ENCODE measurements at places on chromosomes 12 and 14.

DNA sequence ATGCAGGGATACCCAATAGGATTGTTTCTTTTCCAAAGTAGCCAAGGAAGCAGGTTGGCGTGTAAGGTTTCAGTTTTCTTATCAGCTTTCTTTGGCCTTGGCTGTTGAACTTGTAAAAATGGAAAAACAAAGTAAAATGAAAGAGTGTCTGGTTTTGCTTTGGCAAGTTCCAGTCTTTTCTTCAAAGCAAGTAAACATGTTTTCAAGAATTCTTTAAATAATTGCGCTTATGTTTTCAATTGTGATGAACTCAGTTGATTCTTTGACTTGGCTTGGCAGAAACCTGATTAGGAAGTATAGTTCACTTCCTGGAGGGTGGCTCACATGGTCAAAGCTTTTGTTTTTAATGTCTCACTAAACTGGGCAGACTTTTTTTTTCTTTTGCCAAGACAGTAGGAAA, 112.2 kb upstream of the USP44 start:
- no peak for DNase-seq

DNA sequence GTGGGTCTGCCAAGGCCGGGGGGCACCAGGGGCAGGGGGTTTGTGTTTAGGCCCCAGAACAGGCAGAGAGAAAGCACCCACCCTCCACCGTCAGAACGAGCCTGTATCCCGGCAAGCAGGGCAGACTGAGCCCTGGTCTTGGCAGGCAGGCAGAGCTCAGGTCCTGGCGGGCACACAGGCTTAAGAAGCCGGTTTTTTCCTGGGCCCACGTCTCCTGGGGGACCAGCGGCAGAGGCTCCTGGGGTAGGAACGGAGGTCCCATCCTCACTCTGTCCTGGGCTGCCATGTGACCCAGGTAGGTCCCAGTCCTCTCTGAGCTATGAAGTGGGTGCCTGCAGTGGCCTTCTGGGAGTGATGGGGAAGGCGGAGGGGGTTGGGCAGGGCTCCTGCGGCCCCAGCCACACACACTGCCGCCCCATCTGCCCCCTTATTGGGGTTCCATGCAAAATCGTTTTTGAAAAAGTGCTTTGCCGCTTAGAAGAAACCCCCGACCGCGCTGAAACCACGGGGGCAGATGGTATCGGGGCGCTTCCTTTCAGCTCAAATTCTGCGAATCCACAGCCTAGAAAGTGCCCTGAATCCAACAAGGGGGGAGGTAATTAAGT, 24.2 kb downstream of the SH2B3 start:
- DNase-seq: no peak

DNA sequence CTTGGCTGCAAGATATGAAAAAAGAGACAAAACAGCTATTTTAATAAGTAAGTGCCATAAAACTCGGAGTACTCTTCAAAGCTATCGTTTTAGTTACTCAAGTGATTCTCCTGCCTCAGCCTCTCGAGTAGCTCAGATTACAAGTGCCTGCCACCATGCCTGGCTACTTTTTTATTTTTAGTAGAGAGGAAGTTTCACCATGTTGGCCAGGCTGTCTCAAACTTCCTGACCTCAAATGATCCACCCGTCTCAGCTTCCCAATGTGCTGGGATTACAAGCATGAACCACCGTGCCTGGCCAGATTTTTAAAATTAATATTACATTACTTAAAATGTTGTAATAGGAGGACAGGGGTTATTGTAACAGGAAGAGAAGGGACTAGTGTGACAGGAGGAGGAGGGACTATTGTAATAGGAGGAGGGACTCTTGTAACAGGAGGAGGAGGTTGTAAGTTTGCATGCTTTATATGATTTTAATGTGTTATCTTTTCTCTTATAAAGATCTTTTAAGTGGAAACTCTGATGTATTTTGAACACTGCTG, 61.3 kb downstream of the KITLG start:
- no peak for DNase-seq

DNA sequence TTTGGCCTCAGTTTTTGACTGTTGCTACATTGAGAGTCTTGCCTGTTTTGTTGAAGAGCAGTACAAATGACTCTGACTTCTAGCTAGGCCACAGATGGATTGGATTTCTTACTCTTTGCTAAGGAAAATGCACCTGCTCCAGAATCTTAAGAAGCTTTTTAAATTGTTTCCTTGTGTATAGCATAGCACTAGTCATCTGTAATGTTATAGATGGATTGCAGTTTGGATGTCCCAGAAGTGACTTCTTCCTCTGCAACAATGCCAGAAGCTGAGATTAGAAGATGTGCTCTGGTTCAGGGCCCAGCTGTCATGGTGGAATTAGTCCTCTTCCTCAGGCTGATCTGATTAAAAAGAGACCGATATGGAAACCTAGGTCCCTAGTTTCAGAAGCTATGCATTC, 67.9 kb downstream of the DAAM1 start:
- no peak for DNase-seq

DNA sequence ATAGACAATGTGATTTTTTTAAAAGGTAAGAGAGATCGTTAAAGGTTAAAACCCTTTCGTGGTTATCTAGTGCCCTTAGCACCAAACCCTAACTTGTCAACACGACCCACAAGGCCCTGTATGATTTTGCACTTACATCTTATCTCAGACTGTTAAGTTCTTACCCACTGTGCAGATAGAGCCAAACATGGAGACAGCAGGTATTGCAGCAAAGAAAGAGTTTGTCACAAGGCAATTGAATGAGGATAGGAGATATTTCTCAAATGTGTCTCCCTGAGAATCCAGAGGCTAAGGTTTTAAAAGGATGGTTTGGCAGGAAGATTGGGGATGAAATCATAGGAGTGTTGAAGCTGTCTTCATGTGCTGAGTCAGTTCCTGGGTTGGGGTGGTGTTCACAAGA, 313.4 kb downstream of the AEBP2 start:
- no peak for DNase-seq

DNA sequence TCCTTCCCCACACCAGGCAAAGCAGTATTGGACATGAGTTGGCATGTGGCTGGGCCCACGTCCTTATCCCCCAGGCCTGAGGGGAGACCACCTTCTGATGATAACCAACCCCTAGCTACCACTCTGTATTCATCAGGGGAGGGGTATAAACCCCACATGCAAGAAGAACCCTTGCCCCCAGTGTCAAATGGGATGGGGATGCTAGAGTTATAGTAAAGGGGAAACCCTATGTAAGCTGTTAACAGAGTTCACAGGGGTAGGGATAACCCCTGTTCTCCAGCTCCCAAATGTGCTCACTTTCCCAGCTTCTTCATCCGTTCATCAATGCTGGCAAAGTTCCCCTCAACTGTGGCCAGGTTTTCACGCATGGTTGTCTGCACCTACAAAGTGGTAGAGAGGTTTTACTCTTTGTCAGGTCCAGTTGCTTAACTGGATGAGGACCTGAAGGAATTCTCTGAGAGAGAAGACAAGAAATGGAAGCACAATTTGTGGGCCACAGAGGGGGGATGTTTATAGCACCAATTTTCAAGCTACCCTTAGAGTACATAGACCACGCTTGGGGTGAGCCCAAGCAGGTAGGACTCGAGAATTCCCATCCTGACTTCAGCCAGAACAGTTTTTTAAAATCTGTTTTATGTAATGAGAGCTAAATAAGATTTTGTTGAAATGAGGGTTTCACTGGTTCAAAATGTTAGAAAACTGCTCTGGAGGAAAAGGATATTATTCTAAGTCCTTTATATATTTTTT, 7.9 kb downstream of the MBD6 start:
- DNase-seq: no peak

- DNase-seq: no peak
Observed at GRCh38 chr14:72822946-72823611, 70.8 kb downstream of the DPF3 start.

- DNase-seq: no peak
Observed at GRCh38 chr14:50012644-50013043, 103.7 kb downstream of the VCPKMT start.

- DNase-seq: peak; percentile 21
Observed at GRCh38 chr12:92574051-92574783, 128.6 kb upstream of the PLEKHG7 start.

GRCh38 chr12:27802511-27802910, 22.5 kb upstream of the MANSC4 start:
- DNase-seq: no peak

- DNase-seq: no peak
Observed at GRCh38 chr14:54052696-54053385, 96.2 kb upstream of the BMP4 start.

GRCh38 chr14:103136388-103137271, 13.4 kb downstream of the TNFAIP2 start:
- no peak for DNase-seq

DNA sequence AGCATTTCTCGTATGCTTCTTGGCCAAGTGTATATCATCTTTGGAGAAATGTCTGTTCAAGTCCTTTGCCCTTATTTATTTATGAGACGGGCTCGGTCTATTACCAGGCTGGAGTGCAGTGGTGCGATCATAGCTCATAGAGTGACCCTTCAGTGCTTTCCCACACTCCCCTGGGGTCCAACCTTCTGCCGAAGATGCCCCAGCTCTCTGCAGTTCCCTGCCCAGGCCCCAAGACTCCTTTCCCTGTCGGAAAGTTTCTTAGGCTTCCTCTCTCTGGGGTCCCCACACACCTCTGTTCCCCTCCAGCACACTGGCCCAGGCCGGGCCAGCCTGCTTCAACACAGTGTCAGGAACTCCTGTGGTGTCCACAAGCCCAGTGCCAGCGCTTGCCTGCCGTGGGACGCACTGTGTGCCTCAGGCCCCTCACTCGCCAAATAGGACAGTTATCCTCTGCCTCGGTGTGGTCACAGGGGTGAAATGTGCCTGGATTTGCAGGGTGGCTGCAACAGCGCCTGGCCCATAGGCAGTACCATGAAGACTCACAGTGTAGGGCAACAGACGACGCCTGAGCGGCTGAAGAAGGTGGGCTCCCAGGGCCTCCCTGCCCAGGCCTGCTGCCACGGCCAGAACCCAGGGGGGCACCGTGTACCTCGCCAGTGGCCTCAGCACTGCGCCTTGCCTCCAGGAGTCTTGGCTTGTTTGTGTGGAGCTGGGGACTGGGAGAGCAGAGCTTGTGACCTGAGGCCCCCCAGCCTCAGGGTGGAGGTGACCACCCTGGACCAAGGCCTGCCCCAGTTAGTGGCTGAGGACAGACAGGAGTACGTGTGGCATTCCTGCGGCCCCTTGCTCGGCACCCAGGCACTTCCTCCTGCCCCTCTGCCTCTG, 4.9 kb upstream of the ASPG start:
- DNase-seq: no peak

GRCh38 chr12:103198499-103198898, 241.0 kb downstream of the ASCL1 start:
- no peak for DNase-seq

DNA sequence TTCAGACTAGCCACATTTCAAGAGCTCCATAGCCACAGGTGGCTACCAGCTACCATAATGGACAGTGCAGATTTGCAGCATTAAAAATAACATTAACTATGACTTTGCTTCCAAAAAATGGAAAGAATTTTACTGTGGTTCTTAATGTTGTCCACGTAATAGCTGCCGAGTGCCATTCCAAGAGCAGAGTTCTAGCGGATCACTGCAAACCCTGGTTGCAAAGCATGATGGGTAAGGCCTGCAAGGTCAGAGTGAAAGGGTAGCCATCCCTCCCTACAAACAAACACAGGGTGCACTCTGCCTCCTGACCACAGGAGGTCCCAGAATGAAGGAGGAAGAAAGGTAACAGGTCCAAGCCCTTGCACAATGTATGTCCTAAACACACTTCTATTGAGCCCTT, 157.6 kb downstream of the DPF3 start:
- DNase-seq: no peak

DNA sequence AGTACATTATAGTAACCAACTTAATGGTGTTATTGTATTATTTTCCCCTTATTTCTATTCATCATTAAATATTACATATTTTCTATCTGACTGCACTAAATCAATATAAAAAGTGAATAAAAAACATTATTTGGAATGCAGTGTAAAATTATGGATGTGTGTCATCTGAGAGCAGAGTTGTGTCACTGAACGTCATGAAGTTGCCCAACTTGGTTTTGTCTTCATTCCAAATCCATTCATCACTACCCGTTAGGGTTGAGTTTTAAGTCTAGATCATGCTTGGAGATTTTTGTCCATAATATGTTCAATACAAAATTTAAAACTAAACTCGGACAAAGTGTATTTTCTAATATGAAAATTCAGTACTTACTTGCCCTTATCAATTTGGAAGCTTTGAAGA, 16.1 kb downstream of the KLRF1 start:
- DNase-seq: no peak

DNA sequence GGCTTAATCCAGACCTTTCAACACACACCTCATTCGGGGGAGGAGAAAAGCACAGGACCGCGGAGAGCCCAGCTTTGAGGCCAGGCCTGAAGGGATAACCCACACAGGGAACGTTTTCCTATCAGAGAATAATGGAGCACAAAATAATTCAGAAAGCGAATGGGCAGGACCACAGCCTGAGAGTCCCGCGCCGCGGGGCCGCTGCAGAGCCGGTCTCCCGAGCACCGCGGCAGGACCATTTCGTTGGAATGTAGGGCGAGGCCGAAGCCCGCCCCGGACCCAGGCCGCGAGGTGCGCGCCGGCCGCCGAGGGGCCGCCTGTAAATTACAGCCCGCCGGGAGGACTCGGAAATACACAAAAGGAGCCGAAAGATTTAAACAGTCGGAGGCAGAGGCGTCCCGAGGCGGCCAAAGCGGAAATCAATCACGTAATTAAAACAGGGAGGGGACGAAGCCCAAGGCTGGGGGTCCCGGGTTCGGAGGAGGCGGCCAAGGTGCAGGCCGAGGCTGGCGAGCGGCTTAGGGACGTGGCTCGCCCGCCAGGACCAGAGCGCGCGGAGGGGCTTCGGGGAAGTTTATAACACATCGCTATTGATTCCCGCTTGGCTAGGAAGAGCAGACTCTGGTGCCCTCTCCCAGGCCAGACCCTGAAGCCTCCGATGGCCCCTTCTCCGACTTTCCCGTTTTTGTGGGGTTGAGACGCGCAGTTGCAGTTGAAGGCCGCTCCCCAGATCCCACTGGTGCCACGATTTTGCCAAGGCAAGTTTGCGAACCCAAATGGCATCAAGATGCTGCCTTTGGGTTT, 6.3 kb upstream of the HOXC4 start:
- no peak for DNase-seq

- DNase-seq: no peak
Observed at GRCh38 chr14:93938751-93939303, 11.7 kb downstream of the FAM181A start.

DNA sequence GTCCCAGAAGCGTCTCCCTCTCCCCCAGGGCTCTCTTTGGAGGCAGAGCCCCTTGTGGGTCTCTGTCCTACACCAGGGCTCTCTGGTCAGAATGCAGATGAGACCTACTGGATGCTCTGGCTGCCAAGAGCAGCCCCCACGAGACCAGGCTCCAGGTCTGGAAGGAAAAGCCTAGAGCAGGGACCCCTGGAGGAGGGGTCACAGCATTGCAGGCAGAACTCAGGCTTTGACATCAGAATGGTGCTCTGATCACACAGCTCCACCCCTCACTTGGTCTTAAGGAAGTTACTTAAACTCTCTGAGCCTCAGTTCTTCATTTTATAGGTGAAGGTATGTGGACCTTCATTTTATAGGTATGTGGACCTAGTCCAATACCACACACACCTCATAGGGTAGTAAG, 83.1 kb downstream of the ARL6IP4 start:
- peak; percentile 65 for DNase-seq
